ENCODE measurements at places on chromosomes 7 and 10.
A peak's percentile ranks its signal among the peaks of the same experiment; 100 is the strongest.

DNA sequence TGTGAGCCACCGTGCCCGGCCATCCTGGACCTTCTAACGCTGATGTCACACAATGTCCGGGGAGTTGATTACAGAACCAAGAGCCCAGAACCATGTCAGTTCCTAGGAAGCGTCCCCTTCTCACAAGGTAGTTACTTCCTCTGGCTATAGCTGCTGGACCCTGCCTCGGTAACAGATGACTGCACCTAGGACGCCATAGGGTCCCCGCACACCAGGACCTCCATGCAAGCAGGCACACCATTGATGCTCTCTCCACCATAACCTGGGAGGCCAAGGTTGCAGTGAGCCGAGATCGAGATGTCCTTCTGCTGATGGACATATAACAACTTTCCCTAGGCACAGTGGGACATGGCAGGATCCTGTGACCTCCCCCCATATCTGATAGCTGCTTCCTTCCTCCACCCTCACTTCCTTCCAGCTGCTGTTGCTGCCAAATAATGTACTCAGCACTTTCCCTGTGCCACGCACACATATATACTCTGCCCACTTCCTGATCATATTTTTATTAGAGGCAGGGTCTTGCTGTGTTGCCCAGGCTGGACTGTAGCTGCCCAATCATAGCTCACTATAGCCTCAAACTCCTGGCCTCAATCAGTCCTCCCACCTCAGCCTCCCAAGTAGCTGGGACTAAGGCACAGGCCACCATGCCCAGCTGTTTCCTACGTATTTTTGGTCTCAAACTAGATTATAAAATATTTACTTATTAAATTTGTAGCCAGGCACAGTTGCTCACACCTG, 3.5 kb upstream of the SNX8 start:
- DNase-seq: no peak

GRCh38 chr7:77239471-77239870, 39.9 kb upstream of the FGL2 start:
- no peak for DNase-seq

DNA sequence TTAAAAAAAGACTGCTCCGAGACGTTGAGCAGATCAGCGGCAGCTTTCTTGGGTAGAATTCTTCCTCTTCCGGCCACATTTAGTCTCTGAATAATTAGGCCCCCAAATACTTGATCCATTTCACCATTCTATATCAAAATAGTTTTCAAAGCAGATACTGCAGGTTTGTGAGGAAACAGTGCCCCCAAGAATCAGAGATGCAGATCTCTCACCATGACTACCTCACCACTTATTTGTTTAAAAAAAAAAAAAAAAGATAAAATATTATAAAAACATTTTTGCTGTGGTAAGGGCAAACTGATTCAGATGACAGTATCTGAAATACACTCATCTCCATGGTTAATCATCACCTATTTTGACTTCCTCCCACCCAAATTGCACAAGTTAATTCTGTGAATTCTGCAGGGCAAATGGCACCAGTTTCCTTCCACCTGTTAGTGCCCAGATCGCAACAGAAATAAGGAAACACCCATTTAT, 210.4 kb downstream of the FAM107B start:
- no peak for DNase-seq

GRCh38 chr10:16799621-16800020, 17.6 kb downstream of the RSU1 start:
- no peak for DNase-seq

DNA sequence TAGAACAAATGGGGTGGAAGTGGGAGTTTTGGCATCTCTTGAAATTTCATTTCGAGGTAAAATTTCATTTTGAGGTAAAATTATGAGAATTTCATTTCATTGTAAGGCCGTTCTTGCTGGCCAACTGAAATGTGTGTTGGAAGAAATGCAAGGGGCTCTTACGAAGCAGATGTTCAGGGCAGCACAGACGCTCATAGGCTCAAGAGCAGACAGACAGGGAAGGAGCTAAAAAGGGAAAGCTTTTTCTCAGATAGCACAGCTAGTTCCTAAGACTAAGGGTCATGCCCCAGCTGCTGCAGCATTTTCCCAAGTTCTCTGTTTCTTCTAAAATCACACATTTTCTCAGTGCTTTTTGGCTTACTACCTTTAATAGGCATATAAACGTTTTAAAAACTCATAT, 65.1 kb upstream of the SFMBT2 start:
- no peak for DNase-seq

DNA sequence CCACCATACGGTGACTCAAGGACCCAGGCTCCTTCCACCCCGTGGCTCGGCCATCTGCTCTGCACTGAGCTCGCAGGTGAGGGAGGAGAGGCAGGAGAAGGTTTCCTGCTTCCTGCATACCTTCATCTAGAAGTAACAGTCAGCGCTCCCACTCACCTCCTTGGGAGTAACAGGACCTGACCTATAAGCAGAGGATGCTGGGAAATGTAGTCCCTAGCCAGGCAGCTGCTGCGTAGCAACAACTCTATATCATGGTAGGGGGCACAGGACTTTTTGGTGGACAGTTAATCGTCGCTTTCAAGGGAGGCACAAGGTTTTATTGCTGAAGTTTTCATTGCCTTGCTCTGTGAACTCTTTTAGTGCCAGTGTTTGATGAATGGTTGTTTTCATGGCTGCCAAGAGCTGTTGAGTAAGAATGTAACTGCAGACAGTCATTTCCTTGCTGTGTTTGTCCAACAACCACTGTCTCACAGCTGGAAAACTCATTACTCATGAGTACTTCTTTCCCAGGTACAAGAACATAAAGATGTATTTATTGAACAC, 10.2 kb upstream of the ZFYVE27 start:
- DNase-seq: no peak

DNA sequence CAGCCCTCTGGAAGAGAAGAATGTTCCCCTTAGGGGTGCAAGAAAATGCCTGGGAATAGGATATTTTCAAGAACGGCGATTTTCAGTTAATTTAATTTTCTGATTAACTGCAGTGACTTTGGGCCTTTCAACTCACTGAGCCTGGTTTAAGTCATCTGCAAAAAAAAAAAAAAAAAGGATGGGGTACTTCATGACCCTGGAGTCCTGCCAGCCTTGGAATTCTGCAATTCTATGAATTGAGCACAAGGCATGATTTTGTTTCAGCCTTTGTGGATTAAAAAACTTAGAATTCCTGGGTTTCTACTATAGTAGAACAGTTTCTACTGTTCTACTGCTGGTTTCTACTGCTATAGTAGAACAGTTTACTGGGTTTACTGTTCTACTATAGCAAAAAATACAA, 58.3 kb upstream of the CALD1 start:
- no peak for DNase-seq

- DNase-seq: no peak
These were observed 27.7 kb downstream of the ZNF775 start for GRCh38 chr7:150406567-150407421.

GRCh38 chr7:21653623-21654022, 110.8 kb downstream of the DNAH11 start:
- DNase-seq: no peak

GRCh38 chr7:80721883-80722615, 83.6 kb downstream of the CD36 start:
- no peak for DNase-seq

DNA sequence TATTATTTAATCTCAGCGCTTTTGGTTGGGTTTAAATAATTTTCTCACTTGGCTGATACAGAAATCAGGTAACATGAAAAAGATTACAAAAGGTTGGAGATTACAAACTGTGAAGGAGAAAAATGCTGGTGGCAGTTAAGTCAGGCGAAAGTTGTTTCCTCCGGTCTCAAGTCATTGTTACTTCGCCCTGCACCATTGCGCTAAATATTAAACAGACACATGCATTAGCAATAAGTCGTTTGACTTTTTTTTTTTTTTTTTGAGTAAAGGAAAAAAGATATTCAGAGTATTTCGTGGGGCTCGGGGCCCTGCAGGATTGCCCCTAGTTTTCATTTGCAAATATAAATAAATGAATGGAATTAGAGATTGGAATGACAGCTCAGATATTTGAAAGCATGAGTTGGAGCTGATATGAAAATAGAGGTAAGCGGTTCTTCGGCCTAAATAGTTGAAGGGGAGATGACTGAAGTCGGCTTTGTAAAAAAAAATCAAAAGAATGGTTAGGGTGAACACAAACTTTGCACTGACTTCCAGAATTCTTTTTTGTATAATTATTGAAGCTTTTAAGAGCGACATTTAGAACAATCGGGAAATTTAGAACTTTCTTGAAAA, 914 bp downstream of the SDHAF3 start:
- DNase-seq: no peak

DNA sequence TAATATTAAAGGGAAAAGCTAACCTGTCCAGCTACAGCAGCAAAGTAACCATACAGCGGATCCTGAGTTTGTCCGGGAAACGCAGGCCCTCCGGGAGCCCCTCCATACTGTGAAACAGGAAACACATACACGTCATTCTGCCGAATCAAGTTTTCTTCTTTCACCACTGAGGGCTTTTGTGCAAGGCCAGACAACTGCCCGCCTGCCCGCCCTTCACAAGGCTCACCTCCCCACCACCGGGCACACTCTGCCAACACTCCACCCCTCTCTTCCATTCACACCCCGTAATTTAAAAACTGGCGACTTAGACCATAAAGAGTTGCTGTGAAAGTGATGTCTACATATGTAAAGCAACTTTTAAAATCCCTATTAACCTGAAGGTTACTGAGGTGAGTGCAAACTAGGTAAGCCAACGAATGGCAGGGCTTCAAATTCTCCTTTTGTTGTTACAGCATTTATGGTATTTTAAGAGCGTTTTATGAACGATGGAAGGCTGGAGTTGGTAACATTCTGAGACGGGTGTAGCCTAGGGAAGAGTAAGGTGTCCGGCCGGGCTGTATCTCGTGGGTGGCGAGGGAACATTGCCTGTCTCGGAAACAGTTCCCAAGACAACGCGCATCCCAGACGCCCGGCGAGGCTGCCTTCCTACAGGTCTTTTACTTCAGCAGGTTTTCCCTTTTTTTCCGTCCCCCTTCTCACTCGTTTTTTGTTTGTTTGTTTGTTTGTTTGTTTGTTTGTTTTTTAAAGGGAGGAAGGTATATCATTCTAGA, 817 bp downstream of the SRI start:
- peak; percentile 13 for DNase-seq

DNA sequence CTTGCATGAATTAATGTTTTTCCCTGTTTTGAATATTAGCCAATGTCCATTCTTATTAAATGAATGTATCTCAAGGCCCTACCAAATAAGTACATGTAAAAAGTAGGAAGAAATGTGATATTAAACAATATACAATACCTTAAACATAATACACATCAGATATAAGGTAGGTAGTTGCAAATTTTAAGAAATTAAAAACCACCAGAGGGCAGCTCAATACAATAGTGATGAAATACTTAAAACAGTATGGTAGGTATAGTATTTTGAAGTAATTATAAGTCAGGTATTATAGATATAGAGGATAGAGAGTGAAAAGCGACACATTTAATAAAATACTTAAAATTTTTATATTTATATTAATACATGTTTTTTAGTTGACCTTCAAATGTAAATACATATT, 43.6 kb upstream of the CDK14 start:
- no peak for DNase-seq

- no peak for DNase-seq
These were observed 336.9 kb upstream of the C7orf33 start for GRCh38 chr7:148253629-148254028.

DNA sequence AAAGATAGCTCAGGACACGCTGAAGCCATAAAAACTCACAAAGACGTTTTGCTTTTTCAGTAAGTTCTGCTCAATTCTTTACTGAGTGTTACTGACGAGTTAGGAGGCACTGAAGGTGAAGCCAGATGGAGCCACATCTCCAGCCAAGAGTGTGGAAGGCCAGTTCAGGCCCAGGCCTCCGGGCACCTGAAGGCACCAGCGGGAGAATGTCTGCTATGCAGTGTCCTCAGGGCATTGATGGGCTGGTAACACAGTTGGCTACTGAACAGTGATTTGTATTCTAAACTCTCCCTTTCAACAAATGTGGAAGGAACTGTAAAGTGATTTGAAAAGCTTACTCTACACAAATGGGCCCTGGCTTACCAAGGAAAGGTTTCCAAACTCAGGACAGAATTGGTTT, 64.8 kb upstream of the SVIL start:
- no peak for DNase-seq

- DNase-seq: no peak
These were observed 236.7 kb downstream of the DIP2C start for GRCh38 chr10:452512-453426.

All from stimulated activated CD8-positive, alpha-beta memory T cell treated with anti-CD3 and anti-CD28 coated beads, Interleukin-4, amount 100 ng/mL, for 24 hours (primary cell).